ENCODE measurements at places on chromosomes 2 and 18.

DNA sequence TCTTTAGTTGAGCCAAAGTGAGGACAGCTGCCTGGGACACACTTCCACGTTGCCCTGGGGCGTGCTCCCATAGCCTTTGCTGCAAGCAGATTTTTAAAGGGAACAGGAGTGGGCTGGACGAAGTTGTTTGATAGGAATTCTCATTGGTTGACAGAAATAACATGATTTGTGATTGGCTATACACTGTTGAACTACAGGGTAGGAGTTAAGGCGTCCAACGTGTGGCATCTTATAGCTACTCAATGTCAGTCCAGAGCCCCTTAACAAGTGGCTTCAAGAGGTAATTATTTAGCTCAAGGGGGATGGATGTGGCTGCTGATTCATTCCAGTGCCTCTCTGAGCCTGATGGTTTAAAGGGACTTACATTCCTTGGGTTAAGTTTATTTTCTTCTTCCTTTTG, 65.5 kb downstream of the ACAA2 start:
- no peak for DNase-seq

DNA sequence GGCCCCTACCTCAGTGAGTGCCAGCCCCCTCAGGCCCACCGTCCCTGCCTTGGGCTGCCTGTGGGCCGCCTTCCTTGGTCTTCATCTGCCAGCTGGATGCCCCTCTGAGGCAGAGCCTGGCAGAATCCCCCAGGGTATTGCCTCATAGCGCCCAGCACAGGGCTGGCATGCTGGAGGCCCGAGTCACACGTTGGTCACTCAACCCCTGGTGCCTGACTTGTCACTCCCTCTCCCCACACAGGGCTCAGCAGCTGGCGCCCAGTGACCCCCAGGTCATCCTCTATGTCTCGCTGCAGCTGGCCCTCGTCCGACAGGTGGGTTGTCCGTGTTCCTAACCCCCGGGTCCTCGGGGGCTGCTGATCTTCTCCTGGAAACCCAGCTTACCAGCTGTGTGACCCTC, 108.4 kb upstream of the MCFD2 start:
- DNase-seq = no peak

DNA sequence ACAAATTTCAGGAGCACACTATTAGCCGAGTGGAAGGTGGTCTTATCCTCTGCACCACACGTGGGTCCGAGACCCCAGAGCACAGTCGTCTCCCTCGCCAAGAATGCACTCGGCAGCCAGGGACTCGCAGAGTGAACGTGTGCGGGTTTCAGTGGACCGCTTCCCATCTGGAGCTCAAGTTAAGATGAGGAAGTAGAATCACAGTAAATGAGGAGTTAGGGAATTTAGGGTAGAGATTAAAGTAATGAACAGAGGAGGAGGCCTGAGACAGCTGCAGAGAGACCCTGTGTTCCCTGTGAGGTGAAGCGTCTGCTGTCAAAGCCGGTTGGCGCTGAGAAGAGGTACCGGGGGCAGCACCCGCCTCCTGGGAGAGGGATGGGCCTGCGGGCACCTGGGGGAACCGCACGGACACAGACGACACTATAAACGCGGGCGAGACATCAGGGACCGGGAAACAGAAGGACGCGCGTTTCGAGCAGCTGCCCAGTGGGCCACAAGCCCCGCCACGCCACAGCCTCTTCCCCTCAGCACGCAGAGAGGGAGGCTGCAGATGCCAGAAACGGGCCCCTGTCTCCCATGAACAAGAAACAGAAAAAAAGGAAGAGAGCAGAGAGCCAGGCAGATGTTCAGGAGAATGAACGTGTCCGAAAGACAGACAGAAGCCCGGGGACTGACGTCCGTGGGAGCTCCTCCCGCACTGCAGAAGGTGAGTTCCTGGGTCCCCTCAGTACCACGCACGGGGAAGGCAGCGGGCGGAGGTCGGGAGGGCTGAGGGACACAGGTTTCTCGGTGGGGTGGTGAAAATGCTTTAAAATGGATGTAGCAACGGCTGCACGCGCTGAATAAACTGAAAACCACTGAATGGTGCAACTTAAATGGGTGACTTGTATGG, 5.4 kb upstream of the KCNG2 start:
- no peak for DNase-seq

DNA sequence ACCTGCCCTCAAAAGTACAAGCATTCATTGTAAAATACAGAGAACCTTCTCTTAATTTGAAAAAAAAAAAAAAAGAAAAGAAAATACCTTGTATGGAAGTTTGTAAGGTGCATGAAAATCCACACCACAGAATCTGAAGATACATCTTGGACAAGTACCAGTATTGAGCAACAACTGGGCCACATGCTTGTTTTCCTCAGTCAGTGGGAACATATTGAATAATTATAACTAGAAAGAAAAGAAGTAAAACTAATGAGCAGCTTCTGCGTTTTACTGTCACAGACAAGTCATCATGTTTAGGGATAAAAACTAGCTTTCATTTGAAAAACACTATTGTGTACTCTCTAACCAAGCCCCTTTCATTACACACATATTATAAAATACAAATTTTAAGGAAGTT, 5.8 kb upstream of the PEX13 start:
- no peak for DNase-seq

GRCh38 chr2:1671916-1672315, 72.4 kb downstream of the PXDN start:
- no peak for DNase-seq

GRCh38 chr18:8745355-8746014, 40.1 kb downstream of the MTCL1 start:
- DNase-seq = no peak

- no peak for DNase-seq
These were observed 153.6 kb upstream of the CCDC195 start for GRCh38 chr2:224869601-224870233.

GRCh38 chr2:170703776-170704476, 11.2 kb upstream of the SP5 start:
- no peak for DNase-seq
